ENCODE measurements at places on chromosomes 2 and 18. TPM values are rescaled to one million over a fixed set of nuclear protein-coding genes. Genes with fewer than 3 reads are reported as not detected.

DNA sequence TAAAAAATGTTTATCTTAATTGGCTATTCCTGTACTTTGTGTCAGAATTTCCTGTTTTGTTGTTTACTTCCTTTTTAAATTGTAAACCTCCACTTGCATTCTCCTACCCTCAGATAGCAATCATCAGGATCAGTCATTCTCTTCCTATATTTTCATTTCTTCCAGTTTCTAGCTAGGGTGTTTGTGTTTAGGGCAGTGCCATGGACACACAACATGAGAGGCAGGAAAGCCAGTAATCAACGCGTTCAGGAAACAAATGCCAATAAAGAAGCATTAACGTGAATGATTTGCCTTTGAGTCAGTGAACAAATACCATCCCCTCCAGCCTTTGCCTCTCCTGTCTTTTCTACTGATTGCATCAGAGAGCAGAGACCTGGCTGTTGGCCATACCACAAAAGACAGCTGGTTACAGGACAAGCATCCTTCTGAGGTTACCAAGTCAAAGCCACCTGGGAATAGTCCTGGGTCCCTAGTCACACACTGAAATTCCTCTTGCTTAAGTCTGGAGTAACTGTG is 56.7 kb upstream of the FHL2 start:
- no peak for DNase-seq

- DNase-seq: no peak
These were observed 118.5 kb downstream of the AGAP1 start for GRCh38 chr2:235612181-235612950.

CXCR1 gene
- total RNA-seq: 0.49 TPM

GRCh38 chr2:195561116-195561921 is 95.7 kb upstream of the SLC39A10 start:
- DNase-seq: no peak

SLC16A14 gene
- 9.8 TPM for total RNA-seq

DNA sequence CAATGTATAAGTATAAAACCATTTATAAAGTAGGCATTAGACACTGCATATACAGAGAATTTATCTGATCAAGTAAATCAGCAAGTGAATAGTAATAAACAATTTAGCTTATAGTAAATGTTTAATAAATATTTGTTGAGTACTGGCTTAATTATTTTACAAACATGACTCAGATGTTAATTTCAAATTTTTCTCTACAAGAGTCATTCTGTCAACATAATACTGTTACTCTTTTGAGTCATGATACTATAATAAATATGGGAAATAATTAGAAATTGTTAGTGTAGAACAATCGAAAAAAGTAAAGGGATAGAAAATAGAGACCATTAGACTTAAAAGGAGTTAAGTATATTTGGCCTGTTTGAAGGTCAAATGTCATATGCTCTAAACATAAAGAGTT is 133.6 kb upstream of the MC4R start:
- no peak for DNase-seq

ZBTB7C gene
- total RNA-seq: 40.5 TPM

MROH2A gene
- not detected for total RNA-seq

GRCh38 chr2:46267616-46268015 is 29.6 kb upstream of the EPAS1 start:
- no peak for DNase-seq

- DNase-seq: no peak
These were observed 37.8 kb downstream of the FAM168B start for GRCh38 chr2:131055169-131056065.

DNA sequence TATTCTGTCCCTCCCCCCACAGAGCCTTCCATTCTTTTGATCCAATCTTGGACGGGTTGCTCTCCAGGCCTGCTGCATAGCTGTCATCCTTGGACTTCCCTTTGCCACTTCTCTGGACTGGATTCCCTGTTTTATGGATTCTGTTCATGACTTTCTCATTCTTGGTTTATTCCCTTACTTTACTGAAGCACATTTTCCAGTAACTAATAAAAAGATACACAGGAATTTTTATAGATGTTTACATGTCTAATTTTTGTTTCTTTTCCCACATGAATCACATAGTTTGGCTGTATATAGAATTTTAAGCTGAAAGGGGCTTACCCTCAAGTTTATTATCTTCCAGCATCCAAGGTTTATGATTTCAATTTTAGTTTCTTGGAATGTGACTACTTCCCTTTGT is 37.9 kb downstream of the GDF7 start:
- DNase-seq: no peak

- no peak for DNase-seq
These were observed 187.5 kb upstream of the MC4R start for GRCh38 chr18:60560071-60560470.

LYG2 gene
- not detected for total RNA-seq

DNA sequence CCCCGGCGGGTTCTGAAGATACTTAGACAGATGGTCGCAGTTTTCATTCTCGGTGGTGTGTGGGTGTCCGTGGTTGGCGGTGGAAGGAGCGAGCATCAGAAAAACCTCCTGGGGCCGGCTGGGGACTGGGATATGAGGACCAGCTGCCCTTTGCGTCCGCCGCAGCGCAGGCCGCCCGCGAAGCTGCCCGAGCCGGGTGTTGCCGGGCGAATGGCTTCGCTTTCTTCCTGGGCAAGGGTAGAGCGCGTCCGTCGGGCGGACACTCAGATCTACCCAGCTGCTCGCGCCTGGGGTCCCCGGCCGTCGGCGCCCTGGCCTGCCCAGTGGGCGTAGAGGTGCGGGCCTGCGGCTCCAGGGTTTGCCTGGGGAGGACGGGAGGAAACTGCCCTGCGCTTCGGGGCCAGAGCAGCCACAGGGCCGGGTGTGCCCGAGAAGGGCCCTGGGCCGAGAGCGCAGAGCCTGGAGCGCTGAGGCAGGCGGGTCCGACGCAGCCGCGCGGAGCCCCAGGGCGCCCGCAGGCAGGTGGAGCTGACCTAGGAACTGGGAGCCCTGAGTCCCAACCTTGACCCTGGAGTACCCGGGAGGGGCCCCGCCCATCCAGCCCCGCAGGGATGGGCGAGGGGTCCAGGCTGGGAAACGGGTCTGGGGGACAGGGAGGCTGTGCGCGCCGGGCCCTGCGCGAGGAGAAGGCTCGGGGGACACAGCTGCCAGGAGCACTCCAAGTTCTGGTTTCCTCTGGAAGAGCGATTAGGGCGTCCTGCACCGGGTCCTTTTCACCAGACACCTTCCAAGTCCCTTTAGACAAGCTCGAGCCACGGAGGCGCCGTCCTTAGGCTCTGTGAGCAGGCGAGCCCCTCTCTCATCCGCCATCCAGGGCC is 1.3 kb downstream of the TWIST2 start:
- no peak for DNase-seq
